Suppressor macrophage treated with lipopolysaccharide for 4 hours (primary cell): ENCODE measurements at places on chromosomes 5 and 9.

DNA sequence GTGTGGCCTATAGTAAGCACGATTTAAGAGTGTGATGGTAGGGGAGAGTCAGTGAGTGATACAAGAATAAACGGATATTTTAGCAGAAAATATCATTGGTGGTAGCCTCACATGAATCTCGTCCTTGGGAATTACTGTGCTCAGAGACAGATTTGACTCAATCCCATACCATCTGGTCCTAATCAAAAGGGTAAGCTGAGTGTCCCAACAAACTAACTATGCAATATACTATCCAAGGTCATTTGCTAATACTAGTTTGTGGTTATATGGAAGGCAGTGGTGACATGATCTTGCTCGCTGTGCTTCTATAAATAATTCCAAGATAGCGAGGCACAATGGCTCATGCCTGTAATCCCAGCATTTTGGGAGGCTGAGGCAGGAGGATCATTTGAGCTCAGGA is 103.2 kb downstream of the TRPM6 start:
- DNase-seq, result no peak

DNA sequence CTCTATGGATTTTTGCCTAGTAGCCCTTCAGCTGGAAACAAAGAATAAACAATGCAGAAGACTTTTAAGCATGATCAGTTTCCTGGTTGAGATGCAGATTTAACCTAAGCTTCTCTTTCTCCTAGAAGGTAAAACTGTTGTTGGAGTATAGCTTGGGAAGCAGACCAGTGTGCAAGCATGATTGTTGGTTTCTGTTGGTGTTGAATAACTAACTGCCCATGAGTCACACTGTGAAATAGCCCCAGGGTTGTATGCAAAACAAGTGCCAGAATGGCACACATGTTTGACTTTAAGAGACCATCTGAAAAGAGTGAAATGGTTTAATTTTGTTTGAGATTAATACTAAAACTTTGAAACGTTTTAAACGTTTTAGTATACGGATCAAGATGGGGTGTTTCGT is 227.1 kb downstream of the ARHGEF28 start:
- DNase-seq, result no peak

GRCh38 chr9:26129217-26129616 is 451.0 kb upstream of the TUSC1 start:
- DNase-seq, result no peak

GRCh38 chr5:143665866-143666265 is 146.1 kb upstream of the HMHB1 start:
- no peak for DNase-seq

DNA sequence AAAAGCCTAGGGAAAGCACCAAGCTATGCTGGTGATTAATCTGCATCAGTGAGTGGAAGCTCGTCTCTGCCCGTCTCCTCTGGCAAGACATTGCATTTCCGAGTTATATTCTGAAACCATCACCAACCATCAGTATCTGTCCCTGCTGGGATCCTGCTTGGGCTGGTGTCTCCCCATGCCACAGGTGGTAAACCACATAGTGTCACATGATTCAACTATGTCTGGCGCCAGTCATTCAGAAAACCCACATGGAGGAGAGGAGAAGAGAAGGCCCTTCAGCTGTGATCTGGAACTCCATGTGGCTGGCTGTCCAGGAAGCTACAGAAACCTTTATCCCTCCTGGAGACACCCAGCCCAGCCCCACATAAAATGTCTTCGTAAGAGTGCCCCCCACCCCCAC is 4.8 kb downstream of the IL9 start:
- DNase-seq, result no peak

DNA sequence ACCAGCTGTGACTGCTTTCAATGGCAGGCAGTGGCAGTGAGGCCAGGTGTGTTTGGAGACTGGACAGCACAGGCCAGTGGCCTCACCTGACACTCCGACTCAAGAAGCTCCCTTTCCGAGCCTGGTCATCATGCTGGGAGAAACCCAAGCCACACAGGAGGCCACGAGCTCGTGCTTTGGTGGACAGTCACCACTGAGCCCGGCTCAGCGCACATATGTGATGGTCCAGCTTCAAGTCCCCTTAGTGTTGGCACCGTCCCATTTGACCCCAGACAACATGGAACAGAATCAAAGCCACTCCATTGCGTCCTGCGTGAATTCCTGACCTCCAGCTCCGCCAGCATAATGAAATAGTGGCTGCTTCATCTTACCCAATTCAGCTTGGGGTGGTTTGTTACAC is 64.0 kb upstream of the PPP1R26 start:
- DNase-seq, result no peak

- DNase-seq, result peak; percentile 55
Measured at GRCh38 chr5:144183254-144183889, 12.7 kb downstream of the KCTD16 start.
